ENCODE measurements at places on chromosomes 16 and 17.

DNA sequence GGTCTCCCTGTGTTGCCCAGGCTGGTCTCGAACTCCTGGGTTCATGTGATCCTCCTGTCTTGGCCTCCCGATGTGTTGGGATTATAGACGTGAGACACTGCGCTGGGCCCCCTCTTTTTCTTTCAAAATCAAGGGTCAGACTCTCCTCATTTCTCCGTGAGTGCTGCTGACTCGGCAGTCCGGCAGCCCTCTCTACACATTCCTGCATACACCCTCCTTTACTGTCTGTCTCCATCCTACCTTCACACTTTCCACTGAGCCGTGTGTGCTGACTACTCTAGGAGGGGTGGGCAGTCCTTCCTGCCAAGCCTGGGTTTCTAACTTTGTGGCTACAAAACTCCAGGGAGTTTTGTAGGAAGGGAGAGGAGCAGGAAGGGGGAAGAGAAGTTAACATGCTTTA, 195.2 kb downstream of the PARN start:
- DNase-seq = no peak

DNA sequence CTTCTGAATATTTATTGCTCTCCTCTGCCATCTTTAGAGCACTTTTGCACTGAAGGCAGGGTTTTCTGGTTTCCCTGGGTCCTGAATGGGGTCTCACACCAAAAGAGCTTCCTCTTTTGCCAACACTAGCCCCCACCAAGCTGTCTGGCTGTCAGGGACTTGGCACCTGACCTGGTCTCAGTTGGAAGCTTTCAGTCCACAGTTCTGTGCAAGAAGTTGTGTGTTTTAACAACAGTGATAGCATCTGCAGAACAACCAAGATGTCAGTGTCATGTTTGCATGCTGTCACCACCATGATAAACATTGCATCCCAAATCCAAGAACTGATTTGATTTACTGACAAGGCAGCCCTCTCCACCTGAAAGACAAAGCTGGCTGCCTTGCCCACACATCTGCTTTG, 448.5 kb upstream of the CCL2 start:
- DNase-seq = no peak

DNA sequence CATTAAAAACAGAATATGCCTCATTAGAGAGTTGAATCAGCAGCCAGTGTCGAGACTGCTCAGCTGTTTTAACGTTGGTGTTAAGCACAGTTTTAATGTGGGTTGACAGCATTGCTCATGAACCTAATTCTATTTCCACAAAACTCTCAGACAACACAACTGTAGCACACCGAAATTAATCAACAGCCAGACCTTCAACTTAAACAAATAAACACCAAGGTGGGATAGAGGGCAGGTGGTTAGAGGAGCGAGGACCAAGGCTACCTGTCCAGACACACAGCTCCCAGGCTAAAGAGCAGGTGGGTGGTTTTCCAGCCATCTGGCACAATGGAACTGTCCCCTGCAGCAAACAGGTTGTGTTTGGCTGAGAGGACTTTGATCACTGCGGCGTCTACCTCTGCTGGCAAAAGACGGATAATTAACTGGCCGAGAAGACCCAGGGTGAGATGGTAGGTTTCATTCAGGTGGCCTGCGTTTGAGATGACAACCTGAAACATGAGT, 69.6 kb upstream of the ATP2A3 start:
- no peak for DNase-seq

DNA sequence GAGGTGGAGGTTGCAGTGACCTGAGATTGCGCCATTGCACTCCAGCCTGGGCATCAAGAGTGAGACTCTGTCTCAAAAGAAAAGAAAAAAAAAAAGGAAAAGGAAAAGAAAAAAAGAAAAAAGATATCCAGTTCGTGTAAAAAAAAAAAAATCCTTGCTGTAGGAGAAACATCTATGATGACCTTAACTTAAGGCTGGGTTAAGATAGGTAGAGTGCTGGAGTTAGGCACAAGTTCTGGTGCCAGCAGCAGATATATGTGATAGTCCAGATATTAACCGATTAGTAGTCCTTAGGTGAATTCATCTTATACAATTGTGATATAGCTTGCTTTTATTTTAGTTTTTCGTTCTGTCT, 17.2 kb downstream of the PSMD11 start:
- no peak for DNase-seq

DNA sequence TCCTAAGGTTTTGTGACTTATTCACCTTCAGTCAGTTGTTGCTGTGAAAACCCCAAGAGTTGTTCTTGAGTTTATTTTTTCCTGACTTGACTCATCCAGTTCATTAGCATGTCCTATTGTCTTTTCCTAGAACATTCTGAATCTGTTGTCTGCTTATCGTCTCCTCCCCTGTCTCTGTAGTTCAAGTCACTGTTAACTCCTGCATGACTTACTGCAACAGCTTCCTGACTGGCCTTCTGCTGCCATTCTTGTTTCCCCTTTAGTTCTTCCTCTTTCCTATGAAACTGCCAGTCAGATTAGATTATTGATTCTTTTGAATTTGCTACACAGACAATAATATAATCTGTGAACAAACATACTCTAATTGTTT, 161.5 kb downstream of the FTO start:
- no peak for DNase-seq

DNA sequence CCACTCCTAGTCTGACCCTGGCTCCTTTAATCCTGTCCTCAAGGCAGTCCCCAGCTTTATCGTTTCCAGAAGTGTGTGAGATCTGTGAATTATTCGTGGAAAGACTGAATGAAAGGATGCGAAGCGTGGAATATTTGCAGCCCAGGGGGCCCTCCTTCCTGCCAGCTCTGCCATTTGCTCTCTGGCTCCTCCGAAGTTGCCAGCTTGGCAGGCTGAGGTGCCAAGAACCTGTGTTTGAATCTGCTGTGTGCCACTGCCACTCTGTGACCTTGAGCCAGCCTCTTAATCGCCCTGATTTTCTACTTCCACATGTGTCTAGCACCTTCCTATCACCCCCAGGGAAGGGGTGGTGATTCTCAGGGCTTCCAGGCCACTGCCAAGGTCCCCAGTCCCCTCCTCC, 10.8 kb downstream of the TBKBP1 start:
- no peak for DNase-seq

- no peak for DNase-seq
These were observed 147.2 kb downstream of the UTP18 start for GRCh38 chr17:51407576-51407975.

DNA sequence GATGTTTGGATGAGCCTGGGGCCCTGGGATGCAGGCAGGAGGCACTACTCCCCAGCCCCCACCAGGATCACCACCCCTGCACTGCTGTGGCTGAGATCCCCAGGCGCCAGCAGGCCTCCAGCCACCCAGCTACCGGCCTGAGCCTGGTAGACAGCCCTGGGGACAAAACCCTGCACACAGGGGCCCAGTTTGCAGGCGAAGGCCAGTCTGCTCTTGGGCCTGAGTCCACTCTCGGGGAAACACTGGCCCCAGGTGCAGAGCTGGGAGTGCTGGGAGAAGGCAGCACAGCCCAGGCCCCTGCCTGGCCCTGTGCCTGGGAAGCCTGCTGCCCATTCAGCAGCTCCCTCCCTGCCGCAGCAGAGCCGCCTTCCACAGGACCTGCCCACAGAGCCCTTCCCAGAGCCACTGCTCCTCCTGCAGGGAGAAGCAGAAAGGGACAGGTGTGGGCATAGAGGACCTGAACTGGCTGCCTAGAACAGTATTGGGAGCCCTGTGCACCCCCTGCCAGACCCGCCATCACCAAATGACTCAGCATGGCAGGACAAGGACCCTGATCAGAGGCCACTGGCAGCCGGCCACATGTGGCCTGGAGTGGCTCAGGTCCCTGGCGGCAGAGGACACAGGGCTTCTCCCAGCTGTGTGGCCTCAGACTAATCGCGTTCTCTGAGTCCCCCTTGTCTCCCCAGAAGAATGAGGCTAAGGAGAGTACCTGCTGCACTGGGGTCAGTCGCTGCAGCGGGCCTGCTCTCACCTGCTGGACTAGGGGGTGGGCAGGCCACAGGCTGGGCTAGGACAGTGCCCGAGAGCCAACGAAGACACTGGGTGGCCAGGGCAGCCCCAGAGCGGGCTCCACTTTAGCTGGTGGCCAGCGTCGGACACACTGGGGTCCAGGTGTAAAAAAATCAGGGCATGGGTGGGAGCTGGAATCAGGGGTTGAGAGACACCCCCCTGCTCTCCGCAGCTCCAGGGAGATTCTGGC, 10.7 kb downstream of the MSRB1 start:
- DNase-seq = no peak

DNA sequence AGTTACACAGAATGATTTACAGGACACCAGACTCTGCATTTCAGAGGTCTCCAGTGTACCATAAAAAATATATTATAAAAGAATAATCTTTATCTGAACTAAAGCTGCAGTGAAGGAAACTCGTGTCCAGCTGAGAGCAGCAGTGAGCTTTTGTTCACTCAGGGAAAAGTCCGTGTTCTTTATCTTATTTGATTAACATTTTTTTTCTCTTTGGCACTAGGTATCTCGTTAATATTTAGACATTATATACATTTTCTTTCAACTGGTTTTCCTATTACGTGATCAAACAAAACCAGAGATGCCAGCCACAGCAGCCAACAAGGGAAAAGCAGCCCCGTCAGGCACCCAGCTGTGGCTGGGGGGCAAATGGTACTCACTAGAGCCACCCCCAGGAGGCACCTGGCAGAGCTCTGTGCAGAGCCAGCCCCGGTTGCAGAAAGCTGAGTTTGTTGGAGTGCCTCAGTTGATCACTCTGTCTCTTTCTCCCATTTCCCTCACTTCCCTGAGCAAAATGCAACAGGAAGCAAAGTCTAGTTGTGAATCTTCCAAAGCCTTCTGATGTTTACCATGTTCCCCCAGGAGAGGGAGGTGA, 1.1 kb upstream of the HS3ST4 start:
- no peak for DNase-seq

GRCh38 chr17:67531291-67531690, 154.2 kb downstream of the PITPNC1 start:
- peak; percentile 71 for DNase-seq

DNA sequence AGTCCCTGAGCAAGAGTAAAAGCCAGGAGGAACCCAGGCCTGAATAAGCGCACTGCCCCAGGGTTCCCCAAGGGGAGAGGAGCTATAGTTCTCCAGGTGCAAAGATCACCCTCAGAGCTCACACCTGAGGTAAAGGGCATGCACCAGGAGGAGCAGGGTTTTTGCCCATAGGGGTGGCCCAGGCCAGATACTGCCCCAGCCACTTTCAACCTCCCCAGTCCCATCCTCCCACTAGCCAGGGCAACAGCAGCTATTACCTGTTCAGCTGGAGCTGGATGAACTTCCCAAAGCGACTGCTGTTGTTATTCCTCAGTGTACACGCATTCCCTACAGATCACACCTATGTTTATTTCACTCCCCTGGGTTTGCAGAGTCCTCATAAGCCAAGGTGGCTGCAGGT, 19.8 kb downstream of the MYO19 start:
- DNase-seq = no peak
